ENCODE measurements at places on chromosomes 1 and 21.
A peak's percentile ranks its signal among the peaks of the same experiment; 100 is the strongest.

DNA sequence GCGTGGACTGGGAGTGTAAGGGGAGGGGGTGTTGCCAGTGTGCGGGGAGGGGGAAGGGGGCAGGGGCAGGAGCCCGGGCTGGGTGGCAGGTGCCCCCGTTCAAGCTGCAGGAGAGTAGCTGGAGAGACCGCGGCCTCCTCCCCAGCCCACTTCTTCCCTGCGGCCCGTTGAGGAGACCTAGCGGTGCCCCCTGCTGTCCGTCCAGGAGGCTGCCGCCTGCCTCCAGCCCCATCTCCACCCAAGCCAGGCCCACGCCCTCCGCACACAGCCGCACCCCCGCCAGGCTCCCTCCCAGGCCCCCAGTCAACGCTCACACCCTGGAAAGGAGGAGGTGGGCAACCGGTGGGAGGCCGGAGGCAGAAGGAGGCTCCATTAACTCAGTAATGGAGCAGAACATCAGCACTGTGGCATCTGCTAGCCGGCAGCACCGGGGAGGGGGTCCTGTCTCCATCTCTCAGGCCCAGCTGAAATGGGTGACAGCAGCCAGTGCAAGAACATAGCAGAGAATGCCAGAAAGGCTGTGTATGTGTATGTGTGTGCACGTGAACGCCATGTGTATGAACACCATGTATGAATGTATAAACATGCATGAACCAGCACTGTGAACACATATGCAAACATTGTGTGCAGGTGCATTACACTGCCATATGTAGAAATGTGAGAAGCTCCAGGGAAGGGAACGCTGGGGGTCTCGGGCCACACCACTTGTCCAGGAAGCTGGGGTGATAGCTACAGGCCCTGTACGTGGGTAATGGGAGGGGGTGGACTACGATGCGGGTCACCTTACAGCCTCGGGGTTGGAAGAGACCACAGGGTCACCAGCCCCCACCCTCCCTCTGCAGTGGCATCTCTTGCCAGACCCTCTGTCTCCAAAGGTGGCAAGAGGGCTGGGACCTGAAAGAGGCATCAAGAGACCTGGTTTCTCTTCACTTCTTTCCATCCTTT is 84.6 kb downstream of the SYT2 start:
- peak; percentile 70 for DNase-seq

DNA sequence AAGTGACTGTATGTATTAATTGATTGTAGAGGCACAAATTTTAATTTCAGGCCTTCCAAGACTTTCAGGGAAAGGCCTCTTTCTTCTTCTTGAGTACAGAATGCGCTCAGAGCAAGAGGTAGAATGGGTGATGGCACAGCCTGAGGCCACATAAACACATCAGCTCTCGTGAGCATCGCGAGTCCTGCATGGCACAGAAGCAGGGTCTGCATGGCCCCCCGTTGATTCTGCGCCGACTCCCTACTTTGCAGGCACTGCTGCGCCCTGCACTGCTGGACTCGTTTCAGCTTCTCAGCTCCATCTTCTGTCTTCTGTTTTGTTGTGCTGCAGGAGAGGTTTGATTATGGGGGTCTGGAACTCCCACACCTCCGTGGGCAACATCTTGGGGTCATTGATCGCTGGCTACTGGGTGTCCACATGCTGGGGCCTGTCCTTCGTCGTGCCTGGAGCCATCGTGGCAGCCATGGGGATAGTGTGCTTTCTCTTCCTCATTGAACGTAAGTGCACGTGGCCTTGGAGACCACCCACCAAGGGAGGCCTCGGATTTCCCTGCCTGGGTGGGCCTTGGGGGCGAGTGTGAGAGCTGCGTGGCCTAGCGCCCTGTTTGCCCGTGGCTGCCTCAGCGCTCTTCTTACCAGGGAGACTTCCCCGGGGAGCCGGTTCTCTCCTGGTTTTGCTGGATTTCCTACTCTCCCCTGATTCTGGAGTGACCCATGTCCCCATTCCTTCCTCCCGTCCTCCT is 29.6 kb downstream of the SLC37A1 start:
- DNase-seq, result no peak

DNA sequence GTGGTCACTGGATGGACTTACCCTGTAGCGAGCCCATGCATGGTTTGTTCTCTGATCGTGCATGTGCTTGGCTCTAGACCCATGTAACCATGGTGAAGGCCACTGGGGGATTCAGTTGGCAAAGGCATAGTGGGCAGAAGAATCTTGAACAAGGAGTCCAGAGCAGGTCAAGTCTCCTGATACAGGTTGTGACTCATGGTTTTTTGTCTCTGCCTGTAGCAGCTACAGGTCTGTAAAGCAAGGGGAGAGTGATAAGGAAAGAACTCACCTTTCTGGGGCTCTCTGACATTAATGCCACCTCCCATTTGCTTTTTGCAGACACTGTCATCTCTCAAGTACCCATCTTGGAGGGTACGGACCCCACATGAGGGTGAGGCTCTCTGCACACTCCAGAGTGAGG is 153.4 kb upstream of the CAMK1G start:
- no peak for DNase-seq

- DNase-seq, result peak; percentile 96
These were observed 185.1 kb upstream of the CAMK1G start for GRCh38 chr1:209398313-209398991.

GRCh38 chr1:193831465-193831864 is 645.1 kb upstream of the B3GALT2 start:
- no peak for DNase-seq
